Stimulated activated CD4-positive, alpha-beta T cell treated with anti-CD3 and anti-CD28 coated beads, TNF-alpha, amount 100 ng/mL, for 1 hour (primary cell): ENCODE measurements at places on chromosomes 4 and X.

DNA sequence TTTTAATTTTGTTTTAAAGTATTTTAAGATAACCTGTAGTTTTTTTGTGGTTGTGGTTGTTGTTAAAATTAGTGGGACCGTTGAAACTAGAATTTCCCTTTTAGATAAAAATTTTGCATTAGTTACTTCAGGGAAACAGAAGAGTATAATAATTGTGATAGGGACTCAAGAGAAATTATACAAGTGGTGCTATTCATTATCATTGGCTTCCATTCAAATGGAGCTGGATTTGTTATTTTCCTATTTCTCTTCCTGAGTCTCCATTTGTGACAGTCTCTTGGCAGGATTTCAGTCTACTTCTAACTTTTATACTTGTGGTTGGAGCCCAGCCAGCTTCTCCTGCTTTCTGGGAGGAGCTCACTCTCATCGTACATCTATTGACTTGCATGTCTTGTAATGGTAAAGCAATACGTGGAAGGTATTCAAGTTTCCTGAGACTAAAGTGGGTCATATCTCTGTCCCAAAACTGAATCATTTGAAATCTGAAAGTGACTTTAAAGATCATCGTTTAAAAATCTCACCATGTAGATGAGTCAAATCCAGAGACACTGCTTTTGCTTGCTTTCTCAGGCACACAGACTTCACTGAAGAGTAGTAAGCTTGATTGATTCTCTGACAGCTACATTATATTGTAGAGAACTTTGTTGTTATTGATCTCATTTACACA, 155.8 kb downstream of the RPA4 start:
- no peak for DNase-seq

GRCh38 chr4:67909905-67910584, 26.2 kb upstream of the TMPRSS11D start:
- DNase-seq, result no peak

DNA sequence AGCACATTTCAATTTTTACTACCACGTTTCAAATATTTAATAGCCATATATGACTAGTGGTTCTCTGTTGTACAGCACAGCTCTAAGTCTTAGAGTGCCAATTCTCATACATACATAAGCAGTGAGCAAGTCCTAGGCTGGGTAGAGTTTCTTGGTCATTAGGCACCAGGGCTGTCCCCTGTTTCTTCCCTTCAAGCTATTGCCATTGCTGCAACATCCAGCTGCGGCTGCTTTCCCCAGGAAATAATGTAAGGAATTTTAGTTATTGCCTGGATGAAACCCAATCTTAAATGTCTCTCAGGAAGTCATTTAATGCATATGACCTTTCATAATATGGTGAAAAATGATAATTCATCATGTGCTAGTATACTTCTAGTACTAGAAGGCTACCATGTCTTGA, 74.1 kb upstream of the PPP3CA start:
- no peak for DNase-seq

GRCh38 chrX:131399678-131400428, 110.7 kb upstream of the IGSF1 start:
- no peak for DNase-seq

DNA sequence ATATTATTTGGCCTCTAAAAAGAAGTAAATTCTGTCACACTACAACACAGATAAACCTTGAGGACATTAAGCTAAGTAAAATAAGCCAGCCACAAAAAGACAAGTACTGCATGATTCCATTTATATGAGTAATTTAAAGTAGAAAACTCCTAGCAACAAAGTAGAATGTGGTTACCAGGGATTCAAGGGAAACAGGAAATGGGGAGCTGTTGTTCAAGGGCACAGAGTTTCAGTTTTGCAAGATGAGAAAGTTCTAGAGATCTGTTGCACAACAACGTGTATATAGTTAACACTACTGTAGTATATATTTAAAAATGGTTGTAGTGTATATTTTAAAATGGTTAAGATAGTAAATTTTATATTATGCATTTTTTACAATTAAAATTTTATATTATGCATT, 25.4 kb downstream of the SEC31A start:
- DNase-seq, result no peak

GRCh38 chrX:126847143-126847542, 27.6 kb downstream of the PRR32 start:
- no peak for DNase-seq

DNA sequence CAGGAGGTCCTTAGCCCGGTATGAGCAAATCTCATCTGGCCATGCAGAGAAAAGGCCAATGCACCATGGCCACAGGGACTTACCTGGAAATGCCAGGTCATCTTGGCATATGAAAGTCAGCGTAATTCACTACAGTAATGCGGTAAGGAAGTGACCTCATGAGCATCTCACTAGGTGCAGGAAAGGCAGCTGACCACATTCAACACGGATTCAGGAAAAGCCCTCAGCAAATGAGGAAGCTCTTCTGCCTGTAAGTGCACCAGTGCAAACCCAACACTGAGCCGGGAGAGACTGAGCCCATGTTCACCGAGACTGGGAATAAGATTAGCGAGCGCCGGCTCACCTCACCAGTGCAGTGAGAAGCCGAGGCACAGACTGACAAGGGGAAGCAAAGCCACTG, 23.7 kb downstream of the LRPAP1 start:
- DNase-seq, result no peak
